ENCODE measurements at places on chromosomes 4 and X.

DNA sequence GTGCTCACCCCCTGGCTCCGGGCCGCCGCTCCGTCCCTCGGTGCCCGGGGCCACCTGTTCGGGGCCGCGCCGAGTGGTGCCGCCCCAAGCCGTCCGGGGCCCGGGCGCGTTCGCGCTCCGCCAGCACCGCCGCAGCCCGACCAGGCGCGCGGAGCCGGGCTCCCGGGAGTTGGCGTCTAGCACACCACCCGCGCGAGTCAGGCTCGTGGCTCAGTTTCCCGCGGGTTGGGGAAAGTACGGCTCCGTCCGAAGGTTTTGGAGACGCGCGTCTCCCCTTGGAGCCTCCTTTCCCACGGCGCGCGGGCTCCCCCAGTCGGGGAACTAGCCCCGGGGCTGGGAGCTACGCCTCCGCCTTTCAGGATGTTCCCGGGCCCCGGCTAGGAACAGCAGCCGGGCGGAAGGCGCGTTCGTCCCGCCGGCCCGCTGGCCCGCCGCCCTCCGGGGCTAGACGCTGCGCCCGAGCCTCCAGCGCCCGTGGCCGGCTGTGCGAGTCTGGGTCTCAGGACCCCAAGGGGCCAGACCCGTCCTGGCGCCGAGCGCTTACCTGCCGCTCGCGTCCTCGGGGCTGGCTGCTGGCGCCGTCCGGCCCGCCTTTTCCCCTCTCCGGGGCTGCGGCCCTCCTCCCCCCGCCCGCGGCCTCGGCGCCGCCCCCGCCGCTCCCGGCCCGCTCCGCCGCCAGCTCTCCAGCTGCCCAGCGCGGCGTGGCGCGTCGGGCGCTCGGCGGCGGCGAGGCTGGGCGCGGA lies at the start of gene ADGRG2:
ADGRG2 (minus strand) TSS at position 571 of the 743 bp plus-strand sequence. CDS start 53,634 bp downstream, outside the sequence.
- DNase-seq = peak; percentile 5

DNA sequence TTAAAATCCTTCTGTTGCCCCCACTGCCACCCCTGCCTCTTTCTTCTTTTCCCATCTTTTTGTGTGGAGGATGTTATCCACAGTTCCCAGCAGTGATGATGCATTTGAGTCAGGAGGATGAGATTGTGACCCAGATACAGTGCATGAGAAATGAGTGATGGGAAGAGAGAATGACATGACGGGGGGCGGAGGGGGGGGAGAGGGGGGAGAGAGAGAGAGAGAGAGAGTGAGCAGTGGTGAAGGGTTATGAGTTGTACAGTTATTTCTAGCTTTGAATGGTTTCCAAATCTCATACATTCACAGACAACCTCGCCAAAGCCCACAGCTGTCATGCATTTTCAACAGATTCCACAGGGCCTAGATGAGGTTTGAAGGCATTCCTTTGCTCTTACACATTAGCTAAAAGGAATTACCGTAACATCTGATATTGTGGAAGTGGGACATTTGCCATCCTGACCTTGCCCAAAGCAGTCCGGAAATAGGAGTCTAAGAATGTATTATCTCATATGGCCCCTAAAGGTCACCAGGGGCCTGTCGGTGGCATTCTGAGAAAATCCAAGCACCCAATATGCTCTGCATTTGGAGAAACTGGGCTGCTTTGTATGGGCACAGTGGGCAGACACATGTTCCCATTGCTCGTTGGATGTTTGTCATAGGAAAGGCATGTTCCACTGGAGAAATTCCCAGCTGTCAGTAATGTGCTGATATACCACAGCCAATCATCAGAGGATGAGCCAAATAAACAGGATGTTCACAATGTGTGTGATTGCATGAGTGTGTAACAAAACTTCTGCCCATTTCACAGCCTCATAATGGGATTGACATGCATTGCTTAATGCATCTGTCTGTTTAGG lies 435.8 kb downstream of the SPRY1 start:
- peak; percentile 100 for DNase-seq

DNA sequence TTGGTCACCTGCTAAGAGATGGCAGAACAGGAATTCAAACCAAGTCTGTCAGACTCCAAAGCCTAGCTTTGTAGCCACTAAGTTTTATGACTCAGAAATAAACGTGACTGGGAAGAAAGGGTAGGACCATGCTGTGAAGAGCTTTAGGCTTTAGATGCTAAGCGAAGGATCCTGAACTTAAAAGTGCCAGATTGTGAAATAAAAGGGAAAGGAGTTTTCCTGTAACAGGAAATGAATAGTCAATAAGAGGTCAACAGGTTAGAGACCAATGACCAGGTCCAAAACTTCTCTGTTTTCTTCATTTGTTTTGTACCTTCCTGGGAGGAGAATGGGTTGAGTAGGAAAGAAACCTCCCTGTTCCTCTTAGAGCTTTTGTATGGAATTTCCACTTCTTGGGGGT lies 98.8 kb upstream of the EOLA2 start:
- no peak for DNase-seq

DNA sequence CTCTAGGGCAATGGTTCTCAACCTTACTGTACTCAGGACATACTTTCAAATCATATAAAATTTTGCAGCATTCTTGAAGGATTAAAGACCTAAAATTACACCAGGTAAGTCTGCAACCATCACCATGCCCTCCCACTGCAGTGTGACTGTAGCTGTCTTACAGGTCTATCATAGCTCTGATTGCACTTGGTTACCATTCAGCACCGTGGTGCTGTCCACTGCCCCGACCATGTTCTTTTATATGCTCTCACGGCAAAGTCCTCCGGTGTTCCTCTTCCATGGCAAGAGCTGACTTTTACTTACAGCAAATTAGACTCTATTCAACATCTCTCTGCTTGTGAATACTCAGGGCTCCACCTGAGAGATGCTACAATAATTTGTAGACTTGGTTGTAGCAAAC lies 11.5 kb downstream of the CRMP1 start:
- DNase-seq = no peak

- peak; percentile 70 for DNase-seq
Measured at GRCh38 chr4:54840992-54841768, 183.4 kb downstream of the KIT start.

Data from AG10803 (cell line).